ENCODE measurements at places on chromosomes 4 and X.
A peak's percentile ranks its signal among the peaks of the same experiment; 100 is the strongest.

GRCh38 chr4:8118035-8118434 lies 40.6 kb downstream of the ABLIM2 start:
- no peak for DNase-seq

DNA sequence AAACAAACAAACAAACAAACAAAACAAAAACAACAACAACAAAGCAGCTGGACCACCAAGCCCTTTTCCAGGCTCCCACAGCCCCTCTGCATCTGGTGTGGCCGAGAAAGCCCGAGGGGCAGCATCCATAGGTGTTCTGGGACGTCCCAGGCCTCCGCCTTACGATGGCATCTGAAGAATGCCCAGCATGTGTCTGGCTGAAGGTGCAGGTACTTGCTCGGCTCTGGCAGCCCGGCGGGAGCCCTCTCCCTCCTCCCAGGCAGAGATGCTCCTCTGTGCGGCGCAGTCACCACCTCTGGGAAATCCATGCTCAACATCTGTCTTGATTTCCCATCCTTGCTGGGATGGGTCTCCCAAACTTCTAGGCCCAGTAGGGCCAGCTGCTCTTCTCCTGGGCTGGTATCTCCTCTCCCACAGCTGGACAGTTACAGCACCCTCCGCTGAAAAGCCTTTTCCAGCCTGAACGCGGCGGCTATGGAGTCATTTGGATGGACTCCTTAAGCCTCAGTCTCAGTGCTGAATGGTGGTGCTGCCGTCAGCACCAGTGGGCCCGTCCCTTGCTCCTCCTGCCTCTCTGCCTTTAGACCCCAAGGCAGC lies 4.3 kb downstream of the PSAPL1 start:
- peak; percentile 44 for DNase-seq

GRCh38 chr4:138644322-138644721 lies 371.3 kb upstream of the NOCT start:
- no peak for DNase-seq

- no peak for DNase-seq
Observed at GRCh38 chr4:10587296-10587695, 97.3 kb downstream of the CLNK start.

DNA sequence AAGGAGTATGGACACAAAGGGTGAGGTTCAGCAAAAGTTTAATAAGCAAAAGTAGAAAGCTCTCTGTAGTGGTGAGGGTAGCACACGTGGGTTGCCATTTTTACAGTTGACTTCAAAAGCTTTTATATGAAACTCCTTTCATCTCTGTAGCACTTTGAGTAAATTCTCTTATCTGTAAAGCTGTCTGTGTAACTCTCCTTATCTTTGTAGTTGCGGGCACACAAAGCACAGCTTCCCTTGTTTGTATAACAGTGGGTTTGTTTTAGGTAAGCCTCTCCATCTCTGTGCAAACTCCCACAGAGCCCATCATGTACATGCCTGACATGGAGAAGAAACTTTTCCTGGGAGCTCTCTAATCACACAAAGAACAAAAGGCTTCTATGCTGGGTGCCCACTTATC lies 325.9 kb upstream of the PABPC5 start:
- no peak for DNase-seq

DNA sequence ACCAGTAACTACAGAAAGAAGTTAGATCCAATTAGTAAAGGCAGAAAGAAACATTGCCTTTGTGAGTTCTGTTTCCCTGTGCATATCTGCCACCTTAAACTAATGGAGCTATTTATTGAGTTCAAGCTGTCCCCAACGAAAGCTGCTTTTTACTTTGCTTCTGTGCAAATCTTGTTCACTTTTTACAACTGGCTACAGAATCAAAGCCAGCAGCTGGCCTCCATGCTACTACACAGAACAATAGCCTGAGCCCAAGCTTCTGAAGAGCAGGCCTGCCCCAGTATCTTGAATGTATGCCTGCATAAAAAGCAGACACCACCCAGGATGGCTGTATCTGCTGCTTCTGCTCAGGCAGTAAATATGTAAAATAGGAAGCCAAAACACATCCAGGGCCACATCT lies 28.1 kb downstream of the ANK2 start:
- DNase-seq, result no peak

DNA sequence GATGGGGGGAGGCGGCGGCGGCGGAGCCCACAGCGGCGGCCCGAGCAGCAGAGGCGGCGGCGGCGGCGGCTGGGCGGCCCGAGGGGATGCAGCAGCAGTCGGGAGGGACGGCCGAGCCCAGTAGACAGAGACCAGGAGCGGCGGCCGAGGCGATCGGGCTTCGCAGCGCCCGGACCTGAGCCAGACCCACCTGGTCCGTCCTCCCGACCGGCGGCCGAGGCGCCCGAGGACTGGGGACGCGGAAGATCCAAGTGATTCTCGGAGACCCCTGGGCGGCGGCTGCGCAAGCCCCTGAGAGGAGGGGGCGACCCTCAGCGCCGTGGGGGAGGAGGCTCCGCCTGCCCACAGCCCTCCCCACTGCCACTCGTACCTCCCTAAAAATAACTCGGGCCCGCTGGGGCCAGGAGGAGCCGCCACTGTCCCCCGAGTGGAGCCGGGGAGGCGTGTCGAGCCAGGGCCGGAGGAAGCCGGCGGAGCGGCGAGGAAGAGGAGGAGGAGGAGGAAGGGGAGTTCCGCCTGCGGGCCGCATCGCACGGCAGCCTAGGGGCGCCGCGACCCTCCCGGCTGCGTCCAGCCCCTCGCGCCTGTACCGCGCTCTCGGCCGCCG lies 608 bp downstream of the RAPGEF2 start:
- peak; percentile 71 for DNase-seq

DNA sequence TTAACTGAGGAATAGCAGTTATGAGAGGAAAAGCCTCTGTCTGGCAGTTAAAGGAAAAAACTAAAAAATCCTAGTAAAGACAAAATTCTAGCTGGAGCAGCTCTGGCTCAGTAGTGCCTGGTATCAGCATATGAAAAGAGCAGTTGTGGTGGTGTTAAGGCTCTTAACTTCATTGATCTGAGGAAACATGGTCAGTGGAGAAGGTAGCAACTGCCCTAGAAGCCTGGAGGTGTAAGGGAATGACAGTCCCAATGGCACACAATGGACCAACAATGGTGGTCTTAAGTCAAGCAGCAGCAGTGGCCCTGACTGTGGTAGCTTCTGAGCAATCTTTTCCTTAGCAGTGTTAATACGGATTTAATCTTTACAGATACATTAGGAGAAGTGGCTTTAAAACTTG lies 189.6 kb upstream of the POF1B start:
- no peak for DNase-seq
